ENCODE measurements at places on chromosomes 4 and X.
A peak's percentile ranks its signal among the peaks of the same experiment; 100 is the strongest.

DNA sequence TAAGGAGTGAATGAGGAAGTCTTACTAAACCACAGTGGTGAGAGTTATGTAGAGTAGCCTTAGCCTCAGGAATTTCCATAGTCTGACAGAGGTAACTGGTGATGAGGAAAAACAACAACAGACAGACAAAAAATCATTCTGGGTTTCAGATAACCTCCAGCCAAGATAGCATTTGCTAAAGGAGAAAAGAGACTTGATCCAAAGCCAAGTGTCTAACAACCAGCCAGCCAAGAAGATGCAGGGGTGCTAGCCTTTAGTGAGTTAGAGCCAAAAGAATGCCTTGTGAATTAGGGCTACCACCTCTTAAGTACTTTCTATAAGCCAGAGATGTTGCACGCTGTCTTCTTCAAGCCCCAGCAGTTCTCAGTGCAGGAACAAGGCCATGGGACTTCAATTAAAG lies 478.0 kb upstream of the CPEB2 start:
- DNase-seq, result no peak

DNA sequence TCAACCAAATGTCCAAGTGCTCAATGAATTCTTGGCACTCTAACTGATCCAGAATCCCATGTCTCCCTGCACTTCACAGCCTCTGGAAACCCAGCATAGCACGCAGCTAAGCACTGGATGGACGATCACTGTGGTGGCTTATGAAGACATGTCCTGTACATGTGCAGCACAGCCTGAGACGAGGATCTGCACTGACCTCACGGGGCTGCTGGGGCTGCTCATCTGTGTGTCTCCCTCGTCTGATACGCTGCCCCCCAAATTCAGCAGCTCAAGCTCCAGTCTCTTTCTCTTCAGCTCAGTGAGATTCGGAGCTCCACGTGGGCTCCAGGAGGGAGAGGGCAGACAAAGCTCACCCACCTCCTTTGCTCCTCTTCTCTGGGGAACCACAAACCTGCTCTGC lies 126.9 kb downstream of the CPZ start:
- no peak for DNase-seq

DNA sequence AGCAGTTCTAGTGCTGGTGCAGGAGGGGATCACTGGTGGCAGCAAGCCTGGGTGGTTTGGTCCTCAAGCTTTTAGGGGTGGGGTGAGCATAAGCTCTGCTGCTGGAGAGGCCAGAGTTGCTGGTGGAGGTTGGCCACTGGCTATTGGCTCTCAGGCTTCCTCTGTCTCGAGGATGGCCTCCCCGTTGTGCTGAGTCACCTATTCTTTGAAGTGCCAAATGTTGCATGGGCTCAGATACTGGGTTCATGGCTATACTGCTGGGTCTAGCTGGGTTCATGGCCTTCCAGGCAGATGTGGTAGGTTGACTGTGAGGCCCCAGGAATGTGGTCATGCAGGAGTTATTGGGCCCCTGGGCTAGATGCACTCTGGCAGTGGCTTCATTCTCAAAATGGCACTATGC lies 466.3 kb downstream of the NAF1 start:
- no peak for DNase-seq

DNA sequence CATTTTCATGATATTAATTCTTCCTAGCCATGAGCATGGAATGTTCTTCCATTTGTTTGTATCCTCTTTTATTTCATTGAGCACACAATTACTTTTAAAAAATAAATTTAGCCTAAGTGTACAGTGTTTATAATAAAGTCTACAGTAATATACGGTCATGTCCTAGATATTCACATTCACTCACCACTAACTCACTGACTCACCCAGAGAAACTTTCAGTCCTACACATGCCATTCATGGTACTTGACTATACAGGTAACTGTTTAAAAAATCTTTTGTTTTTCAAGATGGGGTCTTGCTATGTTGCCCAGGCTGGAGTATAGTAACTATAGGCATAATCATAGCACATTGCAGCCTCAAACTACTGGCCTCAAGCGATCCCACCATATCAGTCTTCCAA lies 348.1 kb downstream of the RAPGEF2 start:
- no peak for DNase-seq

DNA sequence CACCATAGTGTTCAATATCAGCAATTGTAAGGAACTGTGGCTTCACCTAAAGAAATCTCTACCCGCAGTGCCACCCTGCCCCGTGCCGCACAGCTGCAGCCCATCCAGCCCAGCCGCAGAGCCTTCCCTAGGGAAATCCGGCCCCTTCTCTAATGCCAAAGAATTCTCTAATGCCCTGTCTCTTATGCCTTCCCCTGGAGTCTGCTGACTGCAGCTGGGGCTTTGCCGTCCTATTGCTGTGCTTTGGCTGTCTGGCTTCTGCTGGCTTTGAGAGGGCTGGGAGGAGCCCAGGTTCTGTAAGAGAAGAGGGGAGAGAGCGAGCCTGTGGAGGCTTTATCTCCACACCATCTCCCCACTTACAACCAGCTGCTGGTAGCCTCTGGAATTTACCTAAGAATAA lies 85.9 kb upstream of the HELT start:
- no peak for DNase-seq

DNA sequence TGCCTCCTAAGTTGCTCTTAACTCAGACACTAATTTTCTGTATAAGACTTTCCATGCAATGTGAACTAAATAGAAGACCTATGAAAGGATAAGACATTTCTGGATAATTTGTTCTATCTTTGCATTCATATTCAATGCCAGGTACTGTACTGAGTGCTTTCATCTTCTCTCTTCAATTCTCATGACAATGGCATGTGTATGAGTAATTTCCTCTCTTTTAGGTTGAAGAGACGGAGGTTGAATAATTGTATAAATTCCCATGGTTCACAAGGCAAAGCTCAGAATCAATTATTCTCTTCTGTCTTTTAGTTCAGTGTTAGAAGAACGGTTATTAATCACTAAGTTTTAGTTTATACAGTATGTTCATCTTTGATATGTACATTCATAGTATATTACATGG lies 29.3 kb upstream of the CFAP299 start:
- no peak for DNase-seq

GRCh38 chr4:145097331-145097820 lies 620 bp downstream of the ANAPC10 start:
- DNase-seq, result no peak

DNA sequence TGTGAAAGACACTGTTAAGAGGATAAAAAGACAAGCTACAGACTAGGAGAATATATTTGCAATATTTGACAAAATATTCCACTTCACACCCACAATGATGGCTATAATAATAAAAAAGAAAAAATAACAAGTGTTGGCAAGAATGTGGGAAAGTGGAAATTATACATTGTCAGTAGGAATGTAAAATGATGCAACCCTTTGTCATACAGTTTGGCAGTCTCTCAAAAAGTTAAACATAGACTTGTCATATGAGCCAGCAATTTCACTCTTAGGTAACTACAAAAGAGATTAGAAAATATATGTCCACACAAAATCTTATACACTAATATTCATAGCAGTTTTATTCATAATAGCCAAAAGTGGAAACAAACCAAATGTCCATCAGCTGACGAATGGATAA lies 5.2 kb upstream of the RADX start:
- no peak for DNase-seq

DNA sequence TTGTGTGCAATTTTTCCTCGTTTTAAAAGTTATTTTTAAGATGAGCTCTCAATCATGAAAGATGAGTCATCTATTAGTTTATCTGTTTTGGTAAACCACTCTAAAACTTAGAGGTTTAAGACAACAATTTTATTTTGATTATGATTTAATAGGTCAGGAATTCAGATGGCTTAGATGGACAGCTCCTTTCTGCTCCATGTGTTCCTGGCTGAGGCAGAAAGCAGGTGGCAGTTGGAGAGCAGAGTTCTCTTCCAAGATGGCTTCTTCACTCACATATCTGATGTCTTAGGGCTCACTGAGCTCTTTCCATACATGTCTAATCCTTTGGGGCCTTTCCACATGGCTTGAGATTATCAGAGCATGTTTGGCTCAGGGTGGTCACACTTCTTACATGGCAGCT lies 48.3 kb upstream of the GRPR start:
- no peak for DNase-seq

DNA sequence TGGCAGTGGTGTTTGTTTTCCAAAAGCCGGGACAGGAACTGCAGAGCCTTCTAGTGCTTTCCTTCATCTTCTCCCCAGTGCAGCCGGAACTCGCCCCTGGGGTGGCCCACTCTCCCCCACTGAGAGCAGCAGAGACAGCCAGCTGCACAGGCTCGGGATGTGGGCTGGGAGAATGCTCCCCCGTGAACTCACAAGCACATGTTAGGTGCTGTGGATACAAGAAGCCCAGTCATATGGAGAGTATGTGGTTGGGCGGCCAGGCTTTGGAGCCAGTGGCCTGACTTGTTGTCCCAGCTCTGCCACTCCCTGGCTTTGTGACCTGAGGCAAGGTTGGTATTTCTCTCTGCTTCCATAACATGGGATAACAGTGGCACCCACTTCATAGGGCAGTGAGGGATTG lies 9.4 kb upstream of the KIAA0232 start:
- no peak for DNase-seq

GRCh38 chrX:48532161-48532560 lies 7.4 kb upstream of the TBC1D25 start:
- no peak for DNase-seq

GRCh38 chr4:117783716-117784115 lies 250.6 kb upstream of the NDST3 start:
- DNase-seq, result no peak

GRCh38 chr4:138707746-138708677 lies 307.6 kb upstream of the NOCT start:
- DNase-seq, result no peak

DNA sequence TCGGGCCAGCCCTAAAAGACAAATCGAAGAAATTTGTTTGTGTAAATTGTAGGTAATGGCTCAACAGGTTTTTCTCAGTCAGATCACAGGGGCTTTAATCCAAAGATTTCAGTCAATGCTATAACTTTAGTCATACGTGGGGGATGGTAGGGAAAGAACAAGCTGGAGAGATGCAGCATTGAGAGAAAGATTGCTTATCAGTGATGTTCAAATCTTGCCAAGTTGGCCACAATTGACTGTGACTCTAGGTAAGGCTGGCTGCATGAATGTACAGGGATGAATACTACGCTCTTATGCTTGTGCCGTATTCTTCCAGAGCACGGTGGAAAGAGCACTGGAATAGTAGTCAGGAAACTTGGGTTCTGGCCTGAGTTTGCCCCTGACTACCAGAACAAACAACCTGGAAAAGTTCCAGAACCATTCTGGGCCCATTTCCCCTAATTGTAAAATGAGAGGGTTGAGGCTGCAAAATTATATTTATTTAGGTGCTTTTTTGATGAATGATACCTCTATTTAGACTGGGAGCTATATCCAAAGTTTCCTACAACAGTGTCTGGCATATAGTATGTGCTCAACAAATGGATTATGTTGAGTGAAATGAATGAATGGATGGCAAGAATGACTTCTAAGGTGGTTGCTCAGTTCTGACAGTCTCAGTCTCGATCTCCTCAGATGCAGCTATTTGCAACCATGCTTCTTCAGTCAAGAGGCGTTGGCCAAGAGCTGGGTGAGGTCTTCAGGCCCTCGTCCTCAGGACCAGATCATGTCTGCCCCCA lies 44.4 kb downstream of the TSC22D3 start:
- DNase-seq, result no peak

DNA sequence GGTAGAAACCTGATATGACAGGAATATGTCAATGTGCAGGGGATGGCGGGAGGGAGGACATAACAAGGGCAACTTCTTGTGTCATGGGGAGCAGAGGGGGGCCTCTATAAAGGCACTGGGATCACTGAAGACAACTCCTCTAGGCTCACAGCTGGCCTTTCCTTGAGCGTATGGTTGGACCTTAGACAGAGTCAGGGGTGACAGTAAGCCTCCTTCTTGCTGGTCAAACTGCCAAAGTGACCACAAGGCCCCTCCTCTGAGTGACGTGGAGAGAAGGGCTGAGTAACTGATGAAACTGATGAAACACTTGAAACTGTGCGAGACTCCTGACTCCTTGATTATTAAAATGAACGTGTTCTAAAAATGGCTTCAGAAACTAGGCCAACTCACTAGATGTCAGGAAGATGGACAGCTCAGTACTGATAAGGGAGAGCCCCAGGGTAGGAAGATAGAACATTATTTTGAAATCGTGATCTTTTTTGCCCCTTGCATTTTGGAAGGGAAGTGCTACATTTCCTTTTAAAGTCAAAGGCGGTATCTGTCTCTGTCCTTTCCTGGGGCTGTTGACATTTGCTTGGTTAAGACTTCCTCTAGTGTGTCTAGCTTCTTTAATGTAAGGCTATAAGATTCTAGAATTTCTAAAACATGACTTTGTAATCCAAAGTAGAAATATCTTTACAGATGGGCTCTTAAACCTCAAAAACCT lies 1.6 kb downstream of the RAB33A start:
- DNase-seq, result peak; percentile 54

GRCh38 chrX:123626962-123627361 lies 105.9 kb downstream of the THOC2 start:
- DNase-seq, result no peak

DNA sequence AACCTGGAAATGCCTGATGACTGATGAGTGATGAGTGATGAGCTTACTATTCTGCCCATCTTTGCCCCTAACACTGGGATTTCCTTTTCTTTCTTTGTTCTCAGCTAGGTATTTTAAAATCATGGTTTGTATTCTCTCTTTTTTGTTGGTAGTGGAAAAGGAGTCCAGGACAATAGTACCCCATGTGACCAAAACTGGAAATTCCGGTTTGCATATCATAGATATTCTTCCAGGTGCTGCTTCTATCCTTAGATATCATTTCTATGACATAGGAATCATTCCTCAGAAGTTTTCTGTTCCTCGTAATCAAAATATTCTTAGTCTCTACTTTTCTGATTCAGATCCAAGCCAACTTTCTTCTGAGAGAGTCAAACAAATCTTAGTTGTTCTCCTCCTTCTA lies 320.5 kb upstream of the TET2 start:
- no peak for DNase-seq

DNA sequence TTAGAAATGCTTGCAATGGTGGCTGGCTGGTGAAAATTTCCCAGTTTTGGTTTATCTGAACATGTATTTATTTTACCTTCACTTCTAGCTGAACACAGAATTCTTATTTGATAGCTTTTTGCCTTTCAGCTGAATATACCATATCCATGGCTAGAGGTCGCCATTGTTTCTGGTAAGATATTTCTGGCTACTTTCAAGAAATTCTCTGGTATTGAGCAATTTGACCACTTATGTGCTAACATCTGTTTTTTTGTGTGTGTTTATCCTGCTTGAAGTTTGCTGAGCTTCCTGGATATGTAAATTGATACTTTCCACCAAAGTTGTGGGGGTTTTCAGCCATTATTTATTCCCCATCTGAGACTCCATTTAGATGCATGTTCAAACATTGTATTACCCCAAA lies 75.4 kb downstream of the FBXW7 start:
- no peak for DNase-seq

GRCh38 chr4:3480528-3481112 lies 17.5 kb downstream of the DOK7 start:
- peak; percentile 75 for DNase-seq

GRCh38 chrX:150844016-150844415 lies 54.5 kb downstream of the CD99L2 start:
- no peak for DNase-seq

GRCh38 chr4:177519481-177520260 lies 77.4 kb upstream of the AGA start:
- DNase-seq, result no peak
